T1000 (cell line): ENCODE measurements at places on chromosomes 2 and 18.

- DNase-seq: no peak
Observed at GRCh38 chr2:37005118-37005868, 39.0 kb upstream of the STRN start.

GRCh38 chr2:234496835-234497593 lies at the start of gene ARL4C:
Gene ARL4C (minus strand): TSS chr2:234497081. CDS start chr2:234496586, 495 bp downstream.
- peak; percentile 38 for DNase-seq

DNA sequence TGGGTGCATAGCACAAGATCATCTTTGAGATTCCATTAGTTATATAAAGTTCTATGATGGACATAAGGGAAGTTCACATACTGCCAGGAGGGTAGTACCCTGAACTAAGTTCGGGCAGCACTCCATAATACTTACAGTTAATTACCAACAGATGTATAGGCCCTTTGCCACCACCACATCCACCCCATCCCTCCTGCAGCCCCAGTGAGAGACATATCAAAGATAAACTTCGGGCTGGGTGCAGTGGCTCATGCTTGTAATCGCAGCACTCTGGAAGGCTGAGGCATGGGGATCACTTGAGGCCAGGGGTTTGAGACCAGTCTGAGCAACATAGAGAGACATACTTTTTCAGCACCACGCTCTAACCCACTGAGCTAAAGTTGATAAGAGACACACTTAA lies 46.4 kb upstream of the NPAS2 start:
- DNase-seq: no peak

DNA sequence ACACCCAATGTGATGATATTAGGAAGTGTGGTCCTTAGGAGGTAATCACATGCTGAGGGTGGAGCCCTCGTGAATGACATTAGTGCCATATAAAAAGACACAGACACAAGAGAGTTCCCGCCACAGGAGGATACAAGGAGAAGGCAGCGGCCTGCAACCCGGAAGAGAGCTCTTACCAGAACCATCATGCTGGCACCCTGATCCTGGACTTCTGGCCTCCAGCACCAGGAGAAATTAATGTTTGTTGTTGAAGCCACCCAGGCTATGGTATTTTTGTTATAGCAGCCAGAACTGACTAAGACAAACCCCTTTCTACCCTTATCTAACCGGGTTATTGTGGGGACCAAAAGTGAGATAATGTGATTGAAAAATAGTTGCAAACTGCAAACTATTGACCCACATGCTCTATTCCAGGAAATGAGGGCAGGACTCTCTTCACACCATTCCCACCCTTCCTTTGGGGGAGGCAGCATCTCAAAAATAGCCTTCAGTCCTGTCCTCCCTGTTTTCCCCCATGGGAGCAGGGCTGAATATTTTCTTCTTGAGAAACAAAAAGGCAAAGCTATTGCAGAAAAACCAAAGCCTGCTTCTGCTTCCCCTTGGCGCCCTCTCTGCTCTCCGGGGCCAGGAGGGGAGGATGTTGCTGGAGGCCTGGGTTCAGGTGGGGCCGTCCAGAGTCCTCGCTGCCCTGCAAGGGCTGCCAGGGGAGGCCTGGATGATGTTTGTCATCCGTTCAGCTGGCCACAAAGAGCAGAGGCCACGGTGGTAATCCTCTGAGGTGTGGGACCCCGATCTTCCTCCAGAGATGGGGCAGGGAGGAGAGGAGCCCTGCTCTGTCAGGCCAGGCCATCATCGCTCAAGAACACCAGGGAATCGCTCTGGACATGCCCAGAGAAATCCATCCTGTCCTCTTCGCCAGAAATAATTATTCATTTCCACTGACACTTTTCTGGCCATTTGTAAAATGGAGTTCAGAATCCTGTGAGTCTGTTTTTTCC lies 73.8 kb upstream of the HAAO start:
- no peak for DNase-seq

DNA sequence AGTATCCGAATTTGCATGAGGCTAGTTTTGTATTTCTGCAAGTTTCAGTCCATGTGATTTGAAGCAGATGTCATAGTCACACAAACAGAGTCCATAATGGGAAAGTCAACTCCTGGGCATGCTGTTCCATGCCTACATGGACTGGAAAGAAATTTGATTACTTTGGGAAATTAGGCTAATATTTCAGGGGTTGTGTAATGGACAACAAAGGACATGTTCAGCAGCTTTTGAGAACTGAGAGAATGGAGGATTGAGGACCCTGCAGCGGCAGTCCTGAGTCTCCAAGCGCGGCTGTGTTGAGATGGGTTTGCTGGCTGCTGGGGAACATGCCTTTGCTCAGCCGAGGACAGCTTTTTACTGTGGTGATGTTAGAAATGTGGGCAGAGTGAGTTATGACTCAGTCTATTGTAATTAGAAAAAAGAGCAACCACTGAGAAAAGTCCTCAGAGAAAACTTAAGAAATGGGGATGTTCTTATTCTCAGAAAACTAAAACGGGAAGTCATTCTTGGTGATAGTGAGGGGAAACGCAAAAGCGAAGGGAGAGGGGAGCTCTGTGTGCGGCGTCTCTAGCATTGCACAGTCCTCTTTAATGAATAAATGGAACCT lies 149.2 kb downstream of the FAM210A start:
- no peak for DNase-seq

DNA sequence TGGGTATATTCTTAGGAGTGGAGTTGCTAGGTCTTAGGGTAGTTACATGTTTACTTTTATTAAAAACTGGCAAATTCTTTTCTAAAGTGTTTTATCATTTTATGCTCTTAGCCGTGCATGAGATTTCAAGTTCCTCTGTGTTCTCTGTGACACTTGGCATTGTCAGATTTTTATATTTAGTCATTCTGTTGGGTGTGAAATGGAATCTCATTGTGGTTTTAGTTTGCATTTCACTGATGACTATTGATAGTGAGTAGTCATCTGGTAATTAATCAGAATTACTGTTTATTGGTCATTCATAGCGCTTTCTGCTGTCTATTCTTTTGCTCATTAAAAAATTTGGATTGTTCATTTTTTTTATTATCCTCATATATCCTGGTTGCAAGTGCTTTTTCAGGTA lies 34.1 kb downstream of the RAB3GAP1 start:
- no peak for DNase-seq

DNA sequence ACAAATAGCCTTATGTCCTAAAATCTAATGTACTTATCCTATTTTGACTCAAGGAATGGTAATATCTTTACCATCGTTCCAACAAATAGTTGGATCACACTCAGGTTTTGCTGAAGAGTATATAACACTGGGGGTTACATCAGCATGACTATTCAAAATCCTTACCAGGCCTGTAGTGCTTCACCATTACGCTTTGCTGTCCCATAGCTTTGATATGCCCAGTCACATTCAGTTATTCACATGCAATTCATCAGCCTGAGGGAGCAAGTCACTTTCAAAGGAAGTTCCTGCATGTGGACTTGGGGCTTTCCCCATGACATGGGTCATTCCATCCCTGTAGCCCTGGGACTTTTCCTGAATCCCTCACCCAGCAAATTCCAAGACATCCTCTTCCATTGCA lies 39.6 kb downstream of the FTCDNL1 start:
- no peak for DNase-seq

GRCh38 chr18:79447703-79448367 lies 52.1 kb downstream of the NFATC1 start:
- no peak for DNase-seq

- DNase-seq: no peak
Observed at GRCh38 chr2:210795506-210795905, 239.1 kb downstream of the CPS1 start.

DNA sequence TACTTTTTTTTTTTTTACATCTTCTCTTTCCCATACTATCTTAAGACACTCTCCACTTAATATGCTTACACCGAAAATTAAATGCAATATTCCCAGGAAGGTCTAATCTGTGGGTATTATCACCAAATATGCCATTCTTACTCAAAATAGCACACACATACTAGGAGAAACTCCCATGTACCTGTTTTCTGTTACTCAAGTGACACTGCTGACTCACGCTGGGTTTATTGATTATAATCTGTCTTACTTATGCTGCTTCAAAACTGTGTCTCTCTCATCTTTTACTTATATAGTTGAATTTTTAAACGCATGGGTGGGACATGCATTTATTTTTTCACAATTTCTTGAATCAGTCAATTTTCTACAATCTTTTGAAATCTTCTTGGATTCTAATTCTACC lies 29.9 kb downstream of the MRPL19 start:
- DNase-seq: no peak

DNA sequence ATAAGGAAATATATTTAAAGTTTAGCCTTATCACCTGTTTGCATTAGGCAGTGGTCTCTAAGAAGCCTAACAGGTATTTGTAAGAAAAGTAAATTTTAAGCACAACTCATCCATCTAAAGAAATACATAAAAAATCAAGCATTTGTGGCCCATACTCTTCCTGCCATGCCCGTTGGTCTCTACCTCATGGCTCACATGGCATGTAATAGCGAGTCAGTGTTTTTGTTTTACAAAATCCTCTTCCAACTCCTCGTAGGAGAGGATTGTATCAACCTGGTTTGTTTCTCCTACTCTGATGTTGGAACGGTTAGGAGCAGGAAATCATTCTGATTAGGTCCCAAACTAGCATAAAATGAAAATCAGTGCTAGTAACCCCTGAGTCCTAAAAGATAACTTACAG lies 91.8 kb downstream of the FMNL2 start:
- no peak for DNase-seq

GRCh38 chr2:127471286-127471988 lies 53.2 kb downstream of the PROC start:
- DNase-seq: no peak

DNA sequence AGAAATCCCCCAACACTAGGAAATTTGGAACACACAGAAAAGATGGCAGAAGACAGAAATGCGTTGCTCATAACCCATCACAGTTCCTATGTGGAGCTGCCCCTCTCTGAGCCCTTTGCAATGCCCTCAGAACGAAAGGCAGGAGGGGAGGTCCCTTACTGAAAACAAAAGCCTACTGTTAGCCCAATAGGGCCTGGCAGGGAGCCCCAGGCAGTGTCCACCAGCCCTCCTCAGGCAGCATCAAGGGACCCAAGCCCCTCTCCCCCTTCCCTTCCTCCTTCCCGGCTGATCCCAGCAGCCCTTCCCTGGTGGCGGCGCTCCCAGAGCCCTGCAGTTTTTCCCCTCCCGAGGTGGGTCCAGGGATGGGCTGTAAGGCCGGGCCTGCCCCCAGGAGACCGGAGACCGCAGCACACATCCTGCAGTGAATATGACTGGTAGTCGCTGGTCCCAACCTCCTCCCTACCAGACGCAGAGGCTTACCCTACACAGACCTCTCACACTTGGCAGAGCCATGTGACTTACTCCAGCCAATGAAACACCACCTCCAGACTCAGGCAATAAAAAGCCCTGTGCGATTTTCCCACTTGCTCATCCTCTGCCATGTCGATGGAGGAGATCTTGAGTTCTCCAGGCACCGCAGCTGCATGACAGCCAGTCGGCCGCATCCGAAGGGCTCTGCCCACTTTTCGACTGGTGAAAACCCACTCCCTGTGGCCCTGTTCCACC lies 19.4 kb upstream of the DUSP2 start:
- no peak for DNase-seq

DNA sequence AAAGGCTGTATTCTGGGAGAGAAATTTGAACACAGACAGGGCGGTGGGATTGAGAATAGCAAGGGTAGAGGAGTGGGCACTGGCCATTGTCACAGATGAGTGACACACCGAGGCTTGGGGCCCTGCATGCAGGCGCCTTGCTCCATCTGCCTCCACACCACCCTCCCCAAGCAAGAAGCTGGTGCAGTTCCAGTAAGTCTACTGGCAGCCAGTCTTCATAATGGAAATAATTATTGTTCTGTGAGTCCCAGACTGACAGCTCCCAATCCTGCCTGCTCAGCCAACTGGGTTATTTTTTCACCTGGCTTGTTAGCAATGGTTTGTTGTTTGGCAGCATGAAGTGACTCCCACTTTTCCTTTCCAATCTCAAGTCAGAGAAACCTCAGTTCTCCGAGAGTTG lies 13.0 kb downstream of the TTC32 start:
- DNase-seq: no peak

DNA sequence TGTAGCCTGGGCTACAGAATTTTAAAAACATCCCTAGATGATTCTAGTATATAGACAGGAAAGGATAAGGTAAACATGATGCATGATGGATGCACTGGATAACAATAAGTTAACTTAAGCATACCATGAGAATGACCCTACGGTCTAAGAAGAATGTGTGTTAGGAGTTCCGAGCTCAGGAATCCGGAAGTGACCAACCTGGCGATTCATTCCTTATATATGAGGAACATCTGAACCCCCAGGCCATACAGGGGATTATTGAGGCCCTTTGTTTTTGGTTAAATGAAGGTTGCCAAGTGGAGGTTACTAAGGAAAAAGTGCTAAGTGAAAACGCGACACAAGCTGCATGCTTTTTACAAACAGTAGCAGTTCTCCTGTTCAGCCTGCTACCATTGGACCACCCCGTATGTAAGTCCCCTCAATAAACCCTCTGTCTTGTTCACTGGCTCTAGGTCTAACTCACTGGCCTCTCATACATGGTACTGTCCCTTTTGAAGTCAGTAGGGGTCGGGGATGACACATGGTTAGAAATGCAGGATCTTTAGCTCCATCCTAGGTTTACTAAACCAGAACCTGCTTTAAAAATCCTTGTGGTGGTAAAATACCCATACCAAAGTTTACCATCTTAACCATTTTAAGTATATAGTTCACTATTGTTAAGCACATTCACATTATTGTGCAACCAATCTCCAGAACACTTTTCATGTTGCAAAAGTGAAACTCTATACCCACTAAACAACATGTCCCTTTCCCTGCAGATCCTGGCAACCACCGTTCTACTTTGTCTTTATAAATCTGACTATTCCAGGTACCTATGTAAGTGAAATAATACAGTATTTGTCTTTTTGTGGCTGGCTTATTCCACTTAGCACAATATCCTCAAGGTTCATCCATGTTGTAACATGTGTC lies 111.0 kb upstream of the MAP4K3 start:
- DNase-seq: peak; percentile 65

DNA sequence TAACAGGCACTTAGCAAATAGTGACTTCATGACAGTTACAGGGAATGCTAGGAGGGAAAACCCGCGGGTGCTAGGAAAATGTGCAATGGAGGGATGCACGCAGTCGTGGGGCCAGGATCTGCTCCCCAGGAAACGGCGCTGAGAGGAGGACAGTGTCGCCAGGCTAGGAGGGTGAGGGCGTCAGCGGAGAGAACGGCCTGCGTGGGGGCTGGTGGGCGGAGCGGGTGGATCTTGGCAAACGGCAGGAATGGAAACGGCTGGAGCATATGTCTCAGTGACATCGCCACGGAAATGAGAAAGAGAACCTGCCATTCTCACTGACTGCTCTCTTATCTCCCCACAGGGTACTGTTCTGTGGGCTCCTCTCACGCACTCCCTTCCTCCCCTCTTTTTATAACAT lies 478.5 kb upstream of the ID2 start:
- DNase-seq: no peak

GRCh38 chr2:157792335-157793052 lies 83.6 kb downstream of the ACVR1 start:
- no peak for DNase-seq

GRCh38 chr2:70553584-70554337 lies at the start of gene TGFA:
Gene TGFA (minus strand): TSS chr2:70553826. CDS start chr2:70553767, 59 bp downstream.
- no peak for DNase-seq
